ENCODE measurements at places on chromosomes 11 and 22.

DNA sequence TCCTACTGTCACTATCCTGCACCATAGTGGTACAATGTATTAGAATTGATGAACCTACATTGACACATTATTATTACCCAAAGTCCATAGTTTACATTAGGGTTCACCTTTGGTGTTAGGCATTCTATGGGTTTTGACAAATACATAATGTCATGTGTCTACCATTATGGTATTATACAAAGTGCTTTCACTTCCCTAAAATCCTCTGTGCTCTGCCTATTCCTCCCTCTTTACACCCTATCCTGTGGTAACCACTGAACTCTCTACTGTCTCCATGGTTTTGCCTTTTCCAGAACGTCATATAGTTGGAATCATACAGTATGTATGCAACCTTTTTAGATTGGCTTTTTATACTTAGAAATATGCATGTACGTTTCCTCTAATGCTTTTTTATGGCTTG is 51.5 kb downstream of the CCDC15 start:
- no peak for DNase-seq

DNA sequence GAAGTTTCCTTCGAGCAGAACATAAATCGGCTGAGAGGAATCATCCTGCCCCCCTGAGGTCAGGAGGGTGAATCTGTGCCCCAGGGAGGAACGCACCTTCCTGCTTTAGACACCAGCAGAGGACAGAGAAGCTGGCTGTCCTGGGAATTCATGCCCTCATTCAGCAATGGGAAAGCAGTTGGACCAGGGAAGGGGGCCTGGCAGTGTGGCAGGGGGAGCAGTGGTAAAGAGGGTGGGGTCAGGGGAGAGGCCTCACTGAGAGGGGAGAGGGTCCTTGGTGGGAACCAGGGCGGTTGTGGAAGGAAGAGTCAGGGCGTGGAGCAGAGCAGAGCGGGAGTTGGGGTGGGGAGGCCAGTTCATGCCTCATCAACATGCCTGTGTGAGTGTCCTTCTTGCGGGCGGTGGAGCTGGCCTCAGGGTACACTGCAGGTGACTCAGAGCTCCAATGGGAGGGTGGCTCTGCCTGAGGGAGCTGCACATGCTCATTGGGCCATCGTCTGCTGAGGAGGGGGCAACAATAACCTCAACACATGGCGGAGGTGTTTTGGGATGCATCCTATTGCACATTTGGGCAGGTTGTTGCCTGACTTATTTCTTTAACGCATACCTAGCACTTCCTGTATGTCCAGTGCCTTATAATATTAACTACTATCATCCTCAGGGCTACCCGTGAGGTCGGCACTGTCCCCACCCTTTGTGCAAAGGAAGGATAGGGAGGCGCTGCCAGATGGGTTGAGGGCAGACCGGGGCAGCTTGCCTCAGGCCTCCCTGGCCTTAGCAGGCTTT is 23.2 kb downstream of the MED15 start:
- no peak for DNase-seq

GRCh38 chr11:11584937-11585336 is 36.9 kb downstream of the GALNT18 start:
- DNase-seq: no peak

DNA sequence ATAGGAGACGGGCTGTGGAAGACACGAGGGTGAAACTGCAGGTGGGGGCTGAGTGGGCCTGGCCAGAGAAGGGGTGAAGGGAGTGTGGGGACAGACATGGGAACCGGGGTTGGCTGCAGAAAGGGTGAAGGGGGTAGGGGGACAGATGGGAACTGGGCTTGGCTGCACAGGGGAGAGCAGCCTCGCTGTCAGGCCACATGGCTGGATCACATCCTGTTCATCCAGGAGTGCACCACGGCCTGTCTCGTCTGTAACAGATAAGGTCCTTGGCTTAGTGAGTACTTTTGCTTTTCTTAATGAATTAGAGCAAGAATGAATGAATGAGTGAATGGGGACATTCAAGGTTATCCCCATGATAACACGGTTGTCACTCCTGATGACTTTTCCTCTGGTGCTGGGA is 13.5 kb downstream of the FBLN1 start:
- no peak for DNase-seq

DNA sequence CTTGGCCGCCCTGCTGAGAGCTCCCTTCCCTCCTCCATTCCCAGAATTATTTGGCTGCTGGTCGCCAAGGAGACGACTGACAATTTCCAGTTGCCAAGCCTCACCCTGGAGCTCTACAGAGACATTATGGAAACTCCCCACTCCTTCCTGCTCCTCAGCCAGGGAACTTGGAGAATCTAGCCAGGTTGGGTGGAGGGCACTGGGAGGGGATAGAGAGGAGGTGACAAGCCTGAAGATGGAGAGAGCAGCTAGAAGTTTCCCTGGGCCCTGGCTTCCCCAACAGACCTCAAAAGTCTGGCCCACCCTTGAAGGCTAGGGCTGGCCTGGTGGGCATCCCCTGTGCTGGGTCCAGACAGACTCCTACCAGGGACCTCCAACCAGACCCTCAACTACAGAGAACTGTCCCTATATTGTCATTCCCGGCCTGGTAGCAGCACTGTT is 6.7 kb upstream of the VSIG10L2 start:
- no peak for DNase-seq

GRCh38 chr22:47400701-47401591 is 638.5 kb downstream of the TBC1D22A start:
- no peak for DNase-seq

GRCh38 chr22:25929321-25929878 is 187.4 kb downstream of the MYO18B start:
- no peak for DNase-seq

DNA sequence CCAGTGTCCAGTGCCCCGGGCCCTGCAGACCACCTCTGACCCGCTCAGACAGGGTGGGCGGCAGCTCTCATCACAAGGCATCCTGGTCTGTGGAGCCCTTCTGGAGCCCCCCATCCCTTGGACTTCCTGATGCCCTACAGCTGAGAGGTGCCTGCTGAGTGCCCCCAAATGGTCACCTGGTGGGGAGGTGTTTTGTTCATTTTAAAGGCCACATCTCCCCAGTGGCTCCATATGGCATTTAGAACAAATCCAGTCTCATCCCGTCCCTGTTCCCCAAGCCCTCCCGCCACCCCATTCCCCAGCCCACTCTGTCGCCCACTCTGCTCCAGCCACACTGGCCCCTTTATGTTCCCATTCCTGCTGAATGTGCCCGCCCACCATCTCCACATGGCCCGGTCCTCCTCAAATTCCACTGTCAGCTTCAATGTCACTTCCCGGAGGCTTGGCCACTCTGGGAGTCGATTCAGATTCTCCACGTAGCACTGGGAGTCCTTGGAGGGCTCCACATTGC is 32.8 kb downstream of the OSBPL5 start:
- DNase-seq: no peak

- DNase-seq: no peak
Measured at GRCh38 chr11:128644576-128644975, 49.3 kb upstream of the FLI1 start.

DNA sequence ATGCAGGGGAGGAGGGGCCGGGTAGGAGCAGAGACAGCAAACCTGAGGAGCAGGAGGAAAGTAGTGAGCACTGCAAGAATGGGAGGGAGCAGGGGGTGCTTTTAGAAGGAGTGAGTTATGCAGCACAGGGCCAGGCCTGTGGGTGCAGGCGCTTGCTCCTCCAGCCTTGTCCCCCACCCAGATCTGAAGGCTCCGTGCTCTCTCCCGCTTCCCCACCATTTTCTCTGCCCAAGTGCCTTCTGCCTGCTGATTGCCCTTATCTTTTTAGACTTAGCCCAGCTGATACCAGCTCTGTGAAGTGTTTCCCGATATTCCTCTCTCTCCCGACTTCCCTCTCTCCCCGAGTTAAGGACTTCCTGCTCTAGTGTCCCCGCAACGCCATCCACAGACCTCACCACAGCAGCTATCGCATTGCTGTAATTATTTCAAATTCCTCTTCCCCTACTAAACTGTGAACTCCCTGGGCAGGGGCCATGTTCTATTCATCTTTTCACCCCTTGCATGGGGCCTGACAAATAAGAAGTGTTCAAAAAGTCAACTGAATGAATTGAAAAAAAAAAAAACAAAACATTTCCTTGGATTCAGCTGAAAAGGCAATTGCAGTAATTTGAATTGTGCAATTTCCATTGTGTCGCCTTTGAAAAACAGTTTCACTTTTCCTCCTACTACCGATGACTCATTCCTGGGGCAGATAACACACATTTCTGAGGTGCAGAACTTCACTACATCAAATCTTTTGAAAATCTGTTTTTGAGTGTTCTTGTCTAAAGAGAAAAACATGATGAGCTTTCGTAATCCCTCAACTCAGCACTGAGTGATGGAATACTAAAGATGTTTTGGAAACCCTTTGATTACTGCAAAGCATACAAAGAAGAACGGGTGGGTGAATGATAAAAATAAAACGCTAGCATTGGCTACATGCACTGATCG is 69.7 kb upstream of the BMAL1 start:
- no peak for DNase-seq

DNA sequence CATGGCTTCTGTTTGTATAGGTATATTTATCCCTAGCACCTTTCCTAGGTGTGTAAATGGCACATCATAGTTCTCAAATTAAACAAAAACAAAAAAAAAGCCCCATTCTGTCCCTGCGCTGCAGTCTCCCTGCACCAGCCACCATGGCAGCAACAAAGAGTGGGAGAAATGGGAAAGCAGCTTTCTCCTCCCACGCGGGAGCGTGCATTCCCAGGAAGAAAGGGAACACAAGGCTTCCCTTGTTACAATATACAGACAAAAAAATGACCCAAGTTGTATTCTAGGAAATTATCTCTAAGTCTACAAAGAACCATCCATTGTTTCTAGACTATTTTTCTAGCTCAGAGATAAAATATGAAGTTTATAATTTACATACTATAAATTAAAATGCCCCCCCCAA is 16.1 kb upstream of the TMPRSS5 start:
- no peak for DNase-seq

DNA sequence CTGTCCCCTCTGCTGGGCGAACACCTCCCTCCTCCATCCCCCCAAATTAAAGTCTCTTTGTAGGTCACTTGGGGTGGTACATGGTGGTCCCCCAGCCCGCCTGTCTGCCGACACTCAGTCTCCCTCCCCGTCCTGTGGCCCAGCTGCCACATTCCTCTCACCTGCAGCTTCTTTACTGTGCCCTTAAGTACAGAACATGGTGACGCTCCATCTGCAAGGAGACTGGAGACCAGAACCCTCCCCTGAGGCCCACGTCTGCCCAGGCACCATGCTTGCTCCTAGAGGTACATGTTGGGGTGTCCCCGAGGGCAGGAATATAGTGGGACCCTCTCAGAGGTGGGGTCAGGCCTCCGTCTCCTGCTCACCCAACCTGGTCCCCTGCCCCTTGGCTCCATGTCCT is 5.6 kb upstream of the EHD1 start:
- DNase-seq: no peak

GRCh38 chr22:35726933-35727332 is 9.3 kb downstream of the APOL5 start:
- no peak for DNase-seq

GRCh38 chr11:122769126-122769780 is 69.0 kb upstream of the CRTAM start:
- DNase-seq: no peak

DNA sequence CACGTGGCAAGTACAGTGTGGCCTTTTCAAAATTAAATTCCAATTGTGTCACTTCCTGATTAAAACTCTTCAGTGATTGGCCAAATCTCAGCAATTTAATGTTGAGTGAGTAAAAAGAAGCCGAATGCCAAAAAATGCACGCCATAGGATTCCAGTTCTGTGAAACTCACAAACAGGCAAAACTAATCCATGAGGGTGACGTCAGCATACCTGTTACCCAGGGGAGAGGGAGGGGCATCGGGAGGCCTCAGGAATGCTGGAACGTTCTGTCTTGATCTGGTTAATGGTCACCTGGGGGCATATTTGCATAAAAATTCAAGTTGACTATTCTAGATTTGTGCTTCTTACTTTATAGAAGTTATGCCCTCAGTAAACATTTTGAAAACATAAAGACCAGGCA is 39.9 kb upstream of the RAB1B start:
- no peak for DNase-seq

DNA sequence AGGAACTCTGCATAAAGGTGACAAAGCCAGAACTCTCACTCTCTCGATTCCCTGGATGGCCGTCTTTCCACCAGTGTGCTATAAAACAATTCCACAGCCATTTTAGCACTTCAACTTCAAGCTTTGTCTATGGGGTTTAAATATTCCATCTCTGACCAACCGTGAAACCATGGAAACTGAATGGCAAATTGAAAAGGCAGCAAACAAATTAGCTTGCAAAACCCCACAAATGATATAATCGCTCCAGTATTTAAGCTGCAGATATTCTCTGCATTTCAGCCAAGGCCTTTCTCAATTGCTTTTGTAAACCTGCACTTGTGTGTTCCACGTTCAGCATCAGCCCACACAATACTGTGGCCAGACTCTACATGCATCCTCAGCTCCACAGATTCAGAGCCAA is 131.7 kb upstream of the ISX start:
- no peak for DNase-seq

DNA sequence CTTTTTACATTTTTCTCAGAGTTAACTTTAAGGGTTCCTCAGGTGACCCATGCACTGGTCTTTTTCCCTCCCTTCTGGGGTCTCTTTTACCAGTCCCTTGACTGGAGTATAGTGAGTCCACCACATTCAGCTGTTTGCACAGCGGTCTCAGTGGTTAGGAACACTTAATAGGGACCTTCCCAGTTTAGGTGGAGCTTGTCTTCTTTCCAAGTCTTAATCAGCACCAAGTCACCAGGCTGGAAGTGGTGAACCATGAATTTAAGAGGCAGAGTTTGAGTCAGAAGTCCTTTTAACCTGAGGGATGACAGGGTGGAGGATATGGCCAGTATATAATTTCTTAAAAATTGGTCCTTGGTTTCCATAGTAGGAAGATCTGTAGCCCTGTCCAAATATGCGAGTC is 349.7 kb upstream of the MPPED2 start:
- DNase-seq: no peak

- no peak for DNase-seq
Measured at GRCh38 chr22:30309951-30310741, 16.6 kb downstream of the TBC1D10A start.

- DNase-seq: no peak
Measured at GRCh38 chr22:35600476-35600875, 16.7 kb downstream of the MB start.

DNA sequence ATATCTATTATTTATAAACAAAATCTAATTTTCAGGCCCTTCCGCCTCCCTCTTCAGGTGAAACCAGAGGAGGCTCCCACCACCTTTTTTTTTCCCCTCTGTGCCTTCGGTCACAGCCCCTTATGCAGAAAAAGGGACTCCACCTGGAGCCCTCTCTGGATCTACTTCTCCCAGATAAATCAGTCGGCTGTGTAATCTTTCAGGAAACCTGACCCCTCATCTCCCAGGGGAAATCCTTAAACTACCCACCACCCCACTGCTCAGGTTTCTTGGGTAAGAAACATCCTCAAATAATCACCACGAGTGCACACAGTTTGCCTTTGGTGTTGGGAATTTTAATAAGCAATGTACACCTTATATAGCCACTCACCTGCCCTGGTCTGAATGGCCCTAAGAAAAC is 104.2 kb downstream of the NAV2 start:
- DNase-seq: no peak

DNA sequence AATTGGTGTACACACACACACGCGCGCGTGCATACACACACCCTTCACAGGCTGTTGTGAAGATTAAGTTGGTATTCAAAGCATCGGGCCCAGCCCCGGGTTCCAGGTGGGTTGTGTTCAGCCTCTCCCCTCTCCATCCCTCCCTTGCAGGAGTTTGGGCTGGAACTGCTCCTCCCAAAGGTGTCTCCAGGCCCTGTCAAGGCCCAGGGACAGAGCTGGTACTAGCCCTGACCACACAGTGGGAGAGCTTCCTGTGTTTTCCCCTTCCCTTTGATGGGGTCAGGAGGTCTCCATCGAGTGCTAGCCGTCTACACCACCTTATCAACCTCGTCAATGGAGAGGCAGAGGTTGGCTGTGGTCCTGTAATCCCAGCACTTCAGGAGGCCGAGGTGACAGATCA is 36.5 kb upstream of the CSNK1E start:
- no peak for DNase-seq
